ENCODE measurements at places on chromosomes 11 and 22.

DNA sequence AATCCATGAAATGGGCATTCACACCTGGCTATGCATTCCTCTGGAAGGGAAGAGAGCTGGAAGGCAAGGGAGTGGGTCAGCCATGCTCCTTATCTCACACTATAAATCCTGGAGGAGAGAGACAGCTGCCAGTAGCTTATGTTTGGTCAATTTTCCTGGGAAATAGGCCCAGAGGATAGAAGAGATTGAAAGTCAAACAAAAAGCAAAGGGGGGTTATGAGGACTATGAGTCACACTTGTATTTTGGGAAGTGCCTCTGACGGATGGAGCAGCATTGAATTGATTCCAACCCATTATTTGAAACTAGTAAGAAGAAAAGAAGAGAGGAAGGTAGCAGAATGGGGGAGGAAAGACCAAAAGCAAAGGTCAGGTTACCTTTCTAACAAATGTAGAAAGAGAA lies 25.0 kb downstream of the SNX19 start:
- no peak for DNase-seq

DNA sequence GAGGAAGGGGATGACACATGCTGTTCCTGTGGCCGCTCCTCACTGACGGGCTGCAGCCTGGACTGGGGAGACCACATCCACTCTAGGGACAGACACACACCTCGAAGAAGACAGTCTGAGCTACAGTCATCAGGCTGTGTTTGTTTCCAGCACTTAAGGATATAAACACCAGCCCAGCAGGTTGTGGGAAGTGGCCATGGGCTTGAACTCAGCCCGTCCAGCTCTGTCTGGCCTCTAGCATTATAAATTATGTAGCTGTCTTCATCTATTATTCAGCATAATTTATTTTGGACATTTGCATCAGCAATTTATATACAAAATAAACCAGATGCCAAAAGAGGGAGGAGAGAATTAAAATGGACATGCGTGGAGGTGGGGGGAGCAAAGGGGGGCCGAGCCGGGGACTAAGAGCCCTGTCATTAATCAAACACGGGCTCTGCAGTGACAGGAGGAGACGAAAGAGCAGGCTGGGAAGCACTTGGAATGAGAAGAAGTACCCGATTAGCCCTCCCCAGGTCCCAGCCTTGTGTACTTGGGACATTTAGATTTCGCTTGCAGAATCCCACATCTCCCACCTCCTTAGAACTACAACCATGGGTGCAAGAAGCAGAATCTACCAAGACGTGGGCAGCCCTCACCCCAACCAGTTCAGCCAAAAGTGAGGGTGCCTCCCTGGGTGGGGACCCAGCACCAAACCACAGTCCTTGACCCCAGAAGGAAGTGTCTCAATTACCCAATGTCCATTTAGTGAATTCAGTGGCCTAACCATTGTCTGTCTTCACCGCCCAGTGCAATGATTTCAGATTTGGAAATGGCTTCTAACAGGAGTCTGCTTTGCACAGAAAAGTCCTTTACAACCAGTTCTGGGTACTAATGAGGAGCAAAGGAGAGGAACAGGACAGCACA lies 309.6 kb downstream of the OPCML start:
- DNase-seq, result no peak

- no peak for DNase-seq
These were observed 5.4 kb downstream of the SHISA8 start for GRCh38 chr22:41909310-41910049.

- no peak for DNase-seq
These were observed 249.0 kb downstream of the CADM1 start for GRCh38 chr11:115255006-115255762.

GRCh38 chr11:27857014-27857413 lies 156.8 kb upstream of the BDNF start:
- DNase-seq, result no peak

DNA sequence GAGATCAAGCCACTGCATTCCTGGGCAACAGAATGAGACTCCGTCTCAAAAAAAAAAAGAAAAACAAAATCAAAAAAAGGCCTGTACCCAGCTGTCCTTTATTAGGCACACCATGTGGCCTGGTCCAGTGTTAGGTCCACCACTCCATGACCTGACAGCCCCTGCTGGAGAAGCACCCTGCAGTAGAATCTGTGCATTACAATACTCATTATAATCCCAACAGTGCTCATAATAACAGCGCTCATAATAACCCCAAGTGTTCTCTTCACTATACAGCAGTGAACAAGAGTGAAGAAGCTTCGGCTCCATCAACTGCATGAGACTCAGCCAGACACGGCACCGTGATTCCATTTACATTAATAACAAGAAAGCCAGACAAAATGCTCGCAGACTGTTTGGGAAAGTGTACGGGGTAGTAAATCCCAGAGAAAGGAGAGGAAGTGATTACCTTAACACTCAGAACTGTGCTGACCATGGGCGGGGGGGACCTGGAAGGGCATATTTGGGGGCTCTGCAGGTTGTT lies 8.9 kb upstream of the EHD1 start:
- DNase-seq, result no peak

GRCh38 chr22:46286006-46286405 lies 10.7 kb upstream of the GTSE1 start:
- no peak for DNase-seq

- no peak for DNase-seq
These were observed 67.1 kb downstream of the GRIK4 start for GRCh38 chr11:120578596-120579154.

- DNase-seq, result no peak
These were observed 140.2 kb downstream of the DDX10 start for GRCh38 chr11:108805030-108805429.

- no peak for DNase-seq
These were observed 1.2 kb downstream of the OOSP1 start for GRCh38 chr11:59939482-59939881.

DNA sequence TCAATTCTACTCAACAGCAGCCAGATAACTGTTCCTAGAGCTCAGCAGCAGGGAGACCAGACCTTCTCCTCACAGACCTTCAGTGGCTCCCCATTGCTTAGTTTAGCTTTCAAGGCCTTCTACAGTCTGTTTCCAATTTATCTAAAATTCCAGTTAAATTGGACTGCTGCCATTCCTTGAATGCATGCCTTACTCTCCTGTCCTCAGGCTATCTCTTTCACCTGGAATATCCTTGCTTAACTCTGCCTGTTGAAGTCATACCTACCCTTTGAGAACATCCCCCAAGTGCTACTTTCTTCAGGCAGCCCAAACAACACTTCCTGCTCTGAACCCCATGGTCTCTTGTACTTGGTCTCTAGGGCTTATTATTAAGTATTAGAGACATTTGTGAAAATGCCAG lies 120.7 kb upstream of the TENM4 start:
- no peak for DNase-seq

DNA sequence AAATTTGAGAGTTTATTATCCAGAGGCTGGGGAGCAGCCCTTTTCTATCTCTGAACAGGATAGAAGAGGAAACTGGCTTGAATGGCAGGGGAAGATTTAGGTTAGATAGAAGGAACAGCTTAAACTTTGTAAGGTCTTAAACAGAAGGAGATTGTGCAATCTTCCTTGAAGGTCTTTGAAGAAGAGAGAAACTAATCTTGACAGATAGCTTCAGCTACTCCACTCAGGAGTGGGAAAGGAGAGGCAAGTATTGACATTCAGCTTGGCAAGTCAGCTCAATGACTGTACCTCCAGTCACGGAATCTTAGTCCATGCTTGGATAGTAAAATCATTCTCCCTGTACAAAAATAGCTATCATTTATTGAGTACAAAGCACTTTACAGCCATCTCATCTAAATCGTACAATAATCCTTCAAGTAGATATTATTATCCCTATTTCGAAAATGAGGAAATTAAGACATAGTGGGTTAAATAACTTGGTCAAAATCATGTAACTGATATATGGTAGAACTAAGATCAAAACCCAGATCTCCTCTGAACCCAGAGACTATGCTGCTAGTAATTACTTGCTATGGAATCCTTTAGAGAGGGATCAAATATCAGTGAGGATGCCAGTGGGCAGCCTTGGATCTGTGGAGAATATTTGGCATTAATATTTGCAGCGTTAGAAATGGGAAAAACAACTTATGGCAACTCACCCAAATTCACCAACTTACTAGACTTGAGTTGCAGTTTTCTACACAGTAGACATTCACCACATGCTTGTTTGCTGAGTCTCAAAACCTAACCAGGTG lies 14.6 kb downstream of the C11orf97 start:
- DNase-seq, result no peak

DNA sequence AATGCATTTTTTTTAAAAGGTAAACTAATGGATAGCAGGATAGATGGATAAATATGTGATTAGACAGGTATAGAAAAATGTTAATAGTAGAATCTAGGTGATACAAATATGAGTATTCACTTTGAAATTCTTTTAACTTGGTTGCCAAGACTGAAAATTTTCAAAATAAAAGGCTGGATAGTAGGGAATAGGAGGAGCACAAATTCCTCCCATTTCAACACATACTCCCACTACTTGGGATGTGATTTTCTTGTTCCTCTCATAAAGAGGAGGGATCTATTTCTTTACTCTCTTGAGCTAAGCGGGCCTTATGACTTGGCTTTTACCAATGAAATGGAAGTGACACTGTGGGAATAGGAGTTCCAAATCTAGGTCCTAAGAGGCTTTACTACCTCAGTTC lies 35.9 kb downstream of the PIK3C2A start:
- no peak for DNase-seq

GRCh38 chr11:119741369-119742262 lies 12.6 kb upstream of the NECTIN1 start:
- DNase-seq, result no peak

DNA sequence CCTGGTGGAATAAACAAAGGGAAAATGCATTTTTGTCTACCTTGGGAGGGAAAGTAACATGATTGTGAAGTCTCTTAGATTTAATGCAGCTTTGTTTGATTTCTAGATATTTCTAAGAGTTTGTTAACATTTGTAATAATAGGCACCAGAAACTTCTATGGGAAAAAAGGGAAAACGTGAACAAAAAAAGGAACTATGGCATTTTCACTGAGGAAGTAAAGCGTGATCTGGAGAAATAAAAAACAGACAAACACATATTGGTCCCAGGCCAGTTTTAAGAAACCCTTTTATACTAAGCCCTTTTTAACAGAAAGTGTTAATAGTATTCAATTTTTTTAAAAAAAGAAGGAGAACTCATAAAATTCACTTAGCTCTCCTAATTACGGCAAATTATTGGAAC lies 6.9 kb upstream of the MS4A7 start:
- DNase-seq, result no peak

GRCh38 chr11:123580557-123581275 lies 73.7 kb downstream of the SCN3B start:
- DNase-seq, result peak; percentile 30

- DNase-seq, result no peak
These were observed 169.6 kb downstream of the CRYBB2 start for GRCh38 chr22:25388866-25389540.

DNA sequence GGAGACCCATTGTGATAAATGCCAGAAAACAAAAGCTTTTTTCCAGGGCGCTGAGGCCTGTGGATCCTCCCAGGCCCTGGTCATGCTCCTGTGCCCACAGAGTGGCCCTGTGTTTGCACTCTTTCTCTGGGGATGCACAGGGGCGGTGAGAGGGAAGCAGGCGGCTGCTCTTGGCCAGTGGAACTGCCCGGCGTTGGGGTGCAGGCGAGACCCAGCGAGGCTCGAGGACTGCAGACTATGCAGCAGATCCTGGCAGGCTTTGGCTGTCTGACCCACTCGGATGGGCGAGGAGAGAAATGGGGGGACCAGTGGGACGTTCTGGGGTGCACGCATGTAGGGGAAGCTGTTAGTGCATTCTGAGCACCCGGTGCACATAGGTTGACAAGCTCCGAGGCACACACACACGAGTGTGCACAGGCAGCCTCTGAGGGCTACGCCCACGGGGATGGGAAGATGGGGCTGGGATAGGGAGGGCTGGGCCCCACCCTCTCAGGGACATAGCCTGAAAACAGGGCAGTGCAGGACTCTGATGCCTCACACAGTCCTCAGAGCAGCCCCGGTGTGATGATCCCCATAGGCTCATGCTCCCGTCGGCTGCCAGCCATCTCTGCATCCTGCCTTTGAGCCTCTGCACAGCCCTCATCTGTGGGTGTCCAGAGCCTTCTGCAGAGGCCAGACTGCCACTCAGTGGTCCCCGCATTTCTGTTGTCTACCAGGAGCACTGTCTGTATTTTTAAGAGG lies 1233.5 kb downstream of the BRD1 start:
- no peak for DNase-seq

GRCh38 chr11:69260622-69261021 lies 33.3 kb upstream of the MYEOV start:
- DNase-seq, result no peak

DNA sequence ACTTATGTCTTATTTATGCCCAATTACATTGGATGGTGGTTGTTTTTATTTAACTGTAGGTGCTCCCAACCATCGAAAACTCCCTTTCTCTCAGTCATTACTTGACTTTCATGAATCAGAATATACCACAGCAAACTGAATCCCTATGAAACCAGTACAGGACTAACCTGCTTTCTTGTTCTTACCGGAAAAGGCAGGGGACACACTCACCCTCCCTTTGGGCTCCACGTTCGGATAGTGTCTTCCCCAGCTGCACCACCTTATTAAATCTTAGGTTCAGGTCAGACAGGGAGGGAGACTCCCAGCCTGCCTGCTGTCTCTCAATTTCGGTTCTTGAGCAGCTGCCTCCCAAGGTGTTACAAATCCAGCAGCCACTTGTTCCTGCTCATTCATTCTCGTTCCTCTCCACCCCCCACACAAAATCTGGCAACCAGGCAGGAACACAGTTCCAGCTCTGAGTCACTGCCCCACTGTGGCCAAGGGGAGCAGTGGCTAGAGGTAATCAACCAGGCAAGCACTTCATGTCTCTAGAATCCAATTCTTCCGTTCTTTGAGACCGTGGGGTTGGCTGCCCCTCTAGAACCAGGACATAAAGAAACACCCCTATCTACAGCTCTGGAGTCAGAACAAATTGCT lies 133.0 kb downstream of the PLEKHA7 start:
- no peak for DNase-seq

DNA sequence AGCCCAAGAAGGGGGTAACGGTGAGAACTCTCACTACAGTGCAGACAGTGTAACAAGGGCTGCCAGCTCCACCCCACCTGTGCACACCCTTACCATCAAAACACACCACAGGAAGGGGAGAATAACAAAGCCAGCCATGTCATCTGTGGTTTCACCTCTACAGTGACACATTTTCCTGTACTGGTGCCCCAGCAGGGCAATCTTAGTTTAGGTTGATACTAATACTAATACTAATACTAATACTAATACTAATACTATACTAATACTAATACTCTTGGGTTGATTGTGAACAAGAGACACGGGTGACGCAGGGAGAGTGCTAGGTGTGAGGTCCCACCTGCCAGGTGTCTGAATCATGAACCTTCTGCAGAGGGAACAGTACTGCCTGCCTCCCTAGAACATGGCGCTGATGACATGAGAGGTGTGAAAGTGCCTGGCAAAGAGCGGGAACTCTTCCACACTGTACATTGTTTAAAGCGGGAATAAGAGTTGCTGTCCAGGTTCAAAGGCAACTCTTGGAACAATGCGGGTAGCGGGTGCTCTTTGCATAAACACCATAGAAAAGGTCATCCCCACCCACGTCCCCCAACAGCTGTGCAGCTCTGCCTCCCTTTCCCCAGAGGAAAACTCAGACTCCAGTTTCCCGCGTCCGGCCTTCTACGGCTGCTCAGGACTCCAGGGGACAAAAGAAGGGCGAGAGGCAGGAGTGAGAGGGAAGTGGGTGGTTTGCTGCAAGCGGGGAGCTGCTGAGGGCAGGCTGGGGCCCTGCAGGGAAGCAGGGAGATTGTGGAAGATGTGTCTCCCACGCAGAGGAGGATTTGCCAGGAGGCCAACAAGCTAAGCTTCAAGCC lies 25.0 kb upstream of the TMPRSS4 start:
- peak; percentile 10 for DNase-seq
